Stimulated activated effector memory CD8-positive, alpha-beta T cell treated with anti-CD3 and anti-CD28 coated beads, Interleukin-12 subunit alpha, Interleukin-12 subunit beta, amount 100 ng/mL, for 72 hours (primary cell): ENCODE measurements at places on chromosomes 4 and X.

DNA sequence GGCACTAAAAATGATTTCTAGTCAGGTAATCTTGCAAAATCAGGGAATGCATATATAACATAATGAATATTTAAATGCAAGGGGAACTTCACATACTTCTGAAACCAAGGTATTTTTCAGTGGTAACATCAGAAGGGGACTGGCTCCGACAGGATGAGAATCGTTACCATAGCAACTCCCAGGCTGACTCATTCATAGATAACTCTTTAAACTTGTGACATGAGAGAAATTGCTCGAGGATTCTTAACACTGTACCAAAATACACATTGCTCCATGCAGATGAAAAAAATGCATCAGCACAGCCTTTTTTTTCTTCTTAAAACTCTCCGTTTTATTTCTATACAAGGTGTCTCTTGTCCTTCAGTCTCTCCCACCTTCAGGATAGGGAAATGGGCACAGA is 114.3 kb downstream of the GABRB1 start:
- DNase-seq = no peak

GRCh38 chr4:13261486-13262257 is 222.5 kb downstream of the RAB28 start:
- DNase-seq = no peak

- no peak for DNase-seq
Measured at GRCh38 chrX:115257711-115258110, 23.8 kb upstream of the LRCH2 start.

GRCh38 chr4:54746218-54746617 is 88.5 kb downstream of the KIT start:
- no peak for DNase-seq

- no peak for DNase-seq
Measured at GRCh38 chr4:157196046-157196445, 24.5 kb upstream of the GRIA2 start.

DNA sequence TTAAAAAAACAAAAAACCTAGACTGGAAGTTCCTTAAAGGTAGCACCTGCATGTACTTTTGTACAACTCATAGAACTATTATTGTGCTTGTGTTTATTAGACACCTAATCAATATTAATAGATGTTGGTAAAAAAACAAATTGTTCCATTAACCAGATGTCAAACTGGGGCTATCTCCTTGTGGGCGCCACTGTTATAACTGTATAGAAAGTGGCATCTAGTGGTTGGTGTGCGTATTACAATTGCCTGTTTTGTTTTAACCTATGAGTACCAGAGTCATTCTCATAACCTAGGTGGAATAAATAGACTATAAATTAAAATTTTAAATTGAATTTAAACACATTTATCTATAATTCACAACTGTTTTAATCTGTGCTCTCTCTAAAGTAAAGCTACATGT is 97.4 kb downstream of the COL4A5 start:
- DNase-seq = no peak
